ENCODE measurements at places on chromosomes 2 and 18.

DNA sequence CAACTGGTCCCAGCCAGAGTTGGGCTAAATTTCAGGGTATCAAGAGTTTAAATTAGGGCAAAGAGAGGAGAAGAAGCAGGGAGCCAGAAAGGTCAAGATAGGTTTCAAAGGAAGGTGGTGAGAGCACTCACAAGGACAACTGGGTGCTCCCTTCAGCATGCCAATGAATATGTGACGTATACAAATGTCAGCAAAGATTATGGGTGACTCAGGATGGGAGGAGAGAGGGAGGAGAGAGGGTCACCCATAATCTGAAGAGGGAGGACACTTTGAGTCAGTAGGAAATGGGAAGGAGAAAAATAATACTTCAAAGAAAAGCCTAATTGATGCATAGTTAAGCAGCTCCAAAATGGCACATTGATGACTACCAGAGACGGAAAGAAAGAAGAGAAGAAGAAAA is 53.1 kb upstream of the ABCA12 start:
- no peak for DNase-seq

- DNase-seq = no peak
These were observed 5.3 kb downstream of the BCL2 start for GRCh38 chr18:63314062-63314790.

- DNase-seq = no peak
These were observed 40.5 kb downstream of the ANKRD12 start for GRCh38 chr18:9177031-9177430.

DNA sequence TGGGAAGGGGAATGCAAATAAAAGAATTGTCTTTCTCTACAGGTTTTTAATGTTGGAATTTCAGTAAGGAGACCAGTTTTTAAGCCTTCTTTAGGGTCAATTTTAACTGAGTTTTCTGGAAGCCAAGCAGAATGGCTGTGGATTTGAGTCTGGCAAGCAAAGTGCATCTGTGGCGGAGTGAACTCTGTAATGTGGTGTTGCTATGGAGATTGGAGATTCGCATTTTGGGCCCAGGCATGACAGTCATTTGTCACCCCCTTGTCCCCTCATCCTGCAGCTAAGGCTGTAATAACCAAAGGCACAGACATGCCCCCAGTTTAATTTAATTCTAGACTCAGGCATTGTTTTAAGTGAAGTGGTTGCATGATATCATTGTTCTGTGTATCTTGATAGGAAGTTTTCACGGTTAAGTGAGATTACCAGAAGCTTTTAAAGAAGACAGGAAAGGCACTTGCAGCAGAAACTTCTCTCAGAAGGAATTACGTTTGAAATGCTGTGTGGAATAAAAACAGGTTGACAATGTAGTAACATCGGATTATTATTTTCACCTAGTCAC is 30.6 kb downstream of the ARMC9 start:
- no peak for DNase-seq

GRCh38 chr2:24418166-24418841 is 58.0 kb upstream of the ITSN2 start:
- no peak for DNase-seq

Data from GM12891 (cell line).